ENCODE measurements at places on chromosomes 2 and 18.

DNA sequence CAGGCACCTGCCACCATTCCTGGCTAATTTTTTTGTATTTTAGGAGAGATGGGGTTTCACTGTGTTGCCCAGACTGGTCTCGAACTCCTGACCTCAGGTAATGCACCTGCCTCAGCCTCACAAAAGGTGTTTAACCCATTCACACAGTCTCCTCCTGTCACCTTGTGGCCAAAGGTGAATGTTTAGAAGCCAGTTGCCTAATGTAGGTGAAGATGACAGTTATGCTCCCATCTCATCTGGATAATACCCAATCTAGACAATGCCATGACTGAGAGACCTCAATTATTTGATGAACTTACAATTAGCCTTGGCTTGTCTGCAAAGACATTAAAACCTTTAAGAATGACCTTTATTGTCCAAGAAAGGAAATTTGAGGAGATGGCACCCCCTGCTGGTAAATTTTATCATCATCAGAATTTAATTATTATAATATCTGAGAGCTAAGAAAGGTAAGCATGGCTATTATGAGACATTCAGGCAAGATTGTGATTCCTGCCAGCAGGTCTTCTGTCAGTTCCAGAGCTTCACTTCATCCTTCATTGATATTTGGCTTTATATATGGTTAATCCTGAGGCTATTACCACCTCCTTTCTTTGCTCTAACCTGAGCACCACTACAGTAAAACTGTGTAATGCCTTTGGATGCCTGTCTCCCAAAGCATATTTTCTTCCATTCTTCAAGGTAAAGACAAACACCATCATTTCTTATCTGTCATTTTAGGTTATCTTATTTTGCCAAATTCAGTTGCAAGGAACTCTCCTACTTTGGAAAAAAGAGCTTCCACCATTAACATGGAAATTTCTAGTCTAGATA is 117.6 kb downstream of the FAM124B start:
- peak; percentile 65 for DNase-seq

- peak; percentile 78 for DNase-seq
Observed at GRCh38 chr2:66445925-66446871, 11.3 kb downstream of the MEIS1 start.

DNA sequence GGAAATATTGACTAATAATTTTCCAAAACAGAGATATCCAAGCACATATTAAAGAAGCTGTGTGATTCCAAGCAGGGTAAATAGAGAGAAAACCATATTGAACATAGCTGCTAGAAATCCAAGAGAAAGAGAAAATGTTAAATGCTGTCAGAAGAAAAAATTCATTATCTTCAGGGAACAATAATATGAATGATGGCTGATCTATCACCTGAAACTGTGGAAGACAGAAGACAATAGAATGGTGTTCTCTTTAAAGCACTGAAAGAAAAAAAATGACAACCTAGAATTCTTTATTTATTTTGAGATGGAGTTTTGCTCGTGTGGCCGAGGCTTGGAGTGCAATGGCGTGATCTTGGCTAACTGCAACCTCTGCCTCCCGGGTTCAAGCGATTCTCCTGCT is 17.3 kb downstream of the PPP1CB start:
- DNase-seq: no peak

DNA sequence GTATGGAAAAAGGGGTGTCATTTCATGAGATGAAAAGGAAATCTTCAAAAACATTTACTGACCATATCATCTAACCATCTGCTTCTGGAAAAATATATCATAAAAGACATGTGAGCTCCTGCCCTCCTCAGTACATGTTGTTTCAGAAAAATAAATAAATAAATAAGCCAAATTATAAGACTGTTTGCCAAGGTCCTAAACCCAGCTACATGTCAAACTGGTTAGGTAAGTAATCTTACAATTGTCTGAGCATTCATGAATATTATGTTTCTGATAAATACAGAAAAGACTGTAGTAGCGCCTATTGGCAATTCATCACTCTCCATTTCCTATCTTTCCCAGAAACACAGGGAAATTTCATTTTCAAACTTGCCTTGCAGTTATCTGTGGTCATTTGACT is 138.9 kb upstream of the SETBP1 start:
- no peak for DNase-seq

Data from hematopoietic multipotent progenitor cell treated with erythropoietin and hydrocortisone succinate and interleukin-3 and kit ligand, for 4 days (in vitro differentiated cells).